ENCODE measurements at places on chromosomes 2 and 18.

- no peak for DNase-seq
Measured at GRCh38 chr2:166375736-166376487, at the start of gene SCN9A. TSS of gene SCN9A (minus strand) at chr2:166375944. CDS start at chr2:166311756, 64,188 bp downstream.

DNA sequence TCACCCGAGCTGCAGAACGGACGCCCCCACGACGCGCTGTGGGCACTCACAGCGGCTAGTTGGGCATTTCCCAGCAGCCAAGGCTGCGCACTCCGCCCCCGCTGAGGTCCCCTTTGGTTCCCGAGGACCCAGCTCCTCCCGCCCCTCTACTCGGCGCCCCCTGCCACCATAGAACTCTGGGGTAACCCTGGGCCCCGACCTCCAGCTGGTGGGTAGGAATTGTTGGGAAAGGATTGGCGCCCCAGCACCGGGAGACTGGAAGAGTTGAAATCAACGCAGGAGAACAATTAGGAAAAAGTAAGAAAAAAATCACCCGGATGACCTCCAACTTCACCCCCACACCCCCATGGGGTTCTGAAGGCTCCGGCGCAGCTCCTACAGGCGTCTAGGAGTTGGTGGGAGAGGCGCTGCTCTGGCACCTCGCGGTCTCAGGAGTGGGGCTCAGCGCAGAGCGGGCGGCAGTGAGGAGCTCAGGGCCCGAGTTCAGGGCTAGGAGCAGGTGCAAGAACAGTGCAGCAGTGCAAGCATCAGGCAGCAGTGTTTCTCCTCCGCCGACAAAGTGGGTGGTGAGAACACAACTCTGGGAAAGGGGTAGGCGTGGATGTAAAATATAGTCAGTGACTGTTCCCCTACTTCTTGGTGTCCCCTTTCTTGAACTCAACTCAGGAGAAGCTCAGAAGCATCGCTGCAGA, 14.0 kb downstream of the POU3F3 start:
- no peak for DNase-seq

DNA sequence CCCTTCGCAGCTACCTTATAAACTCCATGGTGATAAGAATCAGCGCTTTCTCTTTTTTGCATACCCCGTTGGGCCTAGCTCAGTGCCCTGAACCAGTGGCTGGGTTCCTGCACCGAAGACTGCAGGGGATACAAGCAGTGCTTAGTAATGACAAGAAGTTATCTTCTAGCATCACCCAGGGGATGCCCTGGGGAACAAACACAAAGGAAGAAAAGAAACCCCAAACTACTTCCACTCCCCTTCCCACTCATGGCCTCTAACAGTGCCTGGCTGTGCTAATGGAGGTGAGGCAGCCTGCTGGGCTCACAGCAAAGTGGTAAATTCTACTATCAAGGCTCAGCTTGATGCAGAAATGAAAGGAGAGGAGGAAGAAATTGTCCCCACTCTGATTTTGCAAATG, 314.7 kb downstream of the TXNL1 start:
- DNase-seq = no peak

- no peak for DNase-seq
Measured at GRCh38 chr2:215851082-215851481, 162.3 kb downstream of the MREG start.

DNA sequence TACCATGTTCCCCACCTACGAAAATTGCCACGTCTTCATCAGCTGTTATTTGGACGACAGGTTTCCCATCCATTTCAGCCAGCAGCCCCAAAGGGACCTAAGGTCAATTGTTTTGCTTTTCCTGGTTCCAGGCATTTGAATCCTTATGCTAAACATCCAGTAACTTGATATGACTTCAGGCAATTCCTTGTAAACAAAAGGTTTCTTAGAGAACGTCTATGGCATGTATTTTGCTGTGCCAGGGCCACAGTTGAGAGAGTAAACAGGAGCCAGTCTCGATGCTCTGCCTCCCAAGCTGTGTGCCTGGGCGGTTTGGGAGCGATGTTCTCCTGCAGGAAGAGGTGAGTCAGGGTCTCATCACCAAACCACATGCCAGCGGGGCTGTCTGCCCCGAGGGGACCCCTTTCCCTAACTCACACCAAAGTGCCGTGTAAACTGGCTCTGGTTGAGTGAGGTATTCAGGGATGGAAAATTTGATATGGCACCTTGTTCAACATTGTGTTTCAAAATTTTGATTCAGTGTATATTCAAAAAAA, 12.9 kb upstream of the MC5R start:
- no peak for DNase-seq

- DNase-seq = no peak
Measured at GRCh38 chr2:181077128-181077709, 96.8 kb downstream of the UBE2E3 start.

- no peak for DNase-seq
Measured at GRCh38 chr18:61891271-61891670, 1.5 kb downstream of the RNF152 start.

- no peak for DNase-seq
Measured at GRCh38 chr2:158726911-158727592, 68.1 kb upstream of the DAPL1 start.

GRCh38 chr2:205474741-205475415, 207.4 kb upstream of the NRP2 start:
- no peak for DNase-seq

GRCh38 chr2:231557571-231558217, 27.4 kb upstream of the NMUR1 start:
- peak; percentile 14 for DNase-seq

- no peak for DNase-seq
Measured at GRCh38 chr2:207092818-207093217, 72.9 kb downstream of the KLF7 start.

DNA sequence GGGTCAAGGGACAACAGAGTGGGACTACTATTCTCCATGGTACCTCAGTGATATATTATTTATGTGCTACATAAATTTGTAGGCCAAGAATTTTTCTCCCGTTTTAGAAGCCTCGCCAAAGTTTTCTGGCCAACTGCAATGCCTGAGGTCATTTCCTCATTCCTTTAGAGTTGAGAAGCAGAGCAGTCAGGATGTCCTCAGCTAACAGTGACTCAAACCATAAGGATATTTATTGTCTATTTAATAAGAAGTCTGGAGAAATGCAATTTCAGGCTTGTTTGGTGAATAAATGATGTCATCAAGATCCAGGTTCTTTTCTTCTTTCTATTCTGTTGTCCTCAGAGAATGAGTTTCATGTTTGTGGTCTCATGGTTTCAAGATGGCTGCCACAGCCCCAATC, 91.0 kb downstream of the ADCYAP1 start:
- no peak for DNase-seq

DNA sequence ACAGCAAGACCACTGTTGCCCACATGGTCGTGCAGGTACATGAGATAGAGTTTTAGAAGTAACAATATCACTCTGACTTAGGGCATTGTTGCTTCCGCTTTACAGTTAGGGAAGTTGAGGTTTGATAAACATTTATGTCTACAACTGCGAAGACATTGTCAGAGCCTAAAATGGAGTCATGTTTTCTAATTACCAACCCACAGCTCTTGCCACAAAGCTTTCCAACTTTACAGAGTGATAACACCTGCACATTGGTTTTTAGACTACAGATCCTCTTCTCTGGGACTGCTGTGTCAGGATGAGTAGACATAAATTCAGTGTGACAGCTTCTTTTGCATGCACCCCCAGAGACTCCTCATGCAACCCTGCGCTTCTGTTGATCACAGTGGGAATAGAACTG, 119.0 kb downstream of the FEZ2 start:
- no peak for DNase-seq

DNA sequence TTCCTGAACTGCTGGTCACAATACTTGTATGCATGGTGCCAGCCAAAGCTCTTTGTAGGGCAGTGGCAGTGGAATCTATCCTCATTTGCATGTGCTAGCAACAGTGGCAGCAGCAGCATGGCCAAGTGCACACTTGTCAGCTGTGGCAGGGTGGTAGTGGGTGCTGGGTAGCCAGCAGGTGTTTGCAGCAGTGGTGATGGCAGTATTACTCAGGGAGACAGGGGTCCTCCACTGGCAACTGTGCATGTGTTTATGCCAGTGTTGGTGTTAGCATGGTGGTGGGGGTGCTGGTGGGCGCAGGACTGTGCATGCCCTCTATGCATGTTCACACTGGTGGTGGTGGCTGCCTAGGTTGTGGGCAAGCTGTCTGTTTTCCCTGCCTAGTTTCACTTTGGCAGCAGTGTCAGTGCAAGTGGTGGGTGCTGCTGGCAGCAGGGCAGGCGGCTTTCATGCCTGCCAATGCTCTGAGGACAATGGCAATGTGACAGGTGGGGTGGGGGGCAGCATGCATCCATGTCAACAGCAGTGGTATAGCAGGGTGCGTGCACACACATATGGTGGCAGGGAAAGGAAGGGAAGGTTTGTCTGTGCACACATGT, 41.2 kb downstream of the GALNT13 start:
- DNase-seq = no peak

DNA sequence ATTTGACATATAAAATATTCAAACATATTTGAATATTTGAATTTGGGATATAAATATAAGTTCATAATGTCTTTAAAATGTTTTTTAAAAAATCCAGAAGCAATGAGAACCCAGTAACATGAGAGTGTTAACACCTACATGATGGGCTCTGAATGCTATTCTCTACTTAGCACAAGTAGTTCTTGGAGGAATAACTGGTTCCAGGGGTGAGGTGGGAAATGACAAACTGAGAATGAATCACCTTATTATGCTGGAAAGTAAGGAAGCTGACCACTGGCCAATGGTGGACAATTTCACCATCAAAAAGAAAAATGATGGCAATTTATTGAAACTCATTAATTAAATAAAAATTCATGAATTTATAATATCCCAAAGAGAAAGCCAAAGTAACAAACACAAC, 79.6 kb upstream of the NABP1 start:
- DNase-seq = no peak
